ENCODE measurements at places on chromosomes 3 and 15.

DNA sequence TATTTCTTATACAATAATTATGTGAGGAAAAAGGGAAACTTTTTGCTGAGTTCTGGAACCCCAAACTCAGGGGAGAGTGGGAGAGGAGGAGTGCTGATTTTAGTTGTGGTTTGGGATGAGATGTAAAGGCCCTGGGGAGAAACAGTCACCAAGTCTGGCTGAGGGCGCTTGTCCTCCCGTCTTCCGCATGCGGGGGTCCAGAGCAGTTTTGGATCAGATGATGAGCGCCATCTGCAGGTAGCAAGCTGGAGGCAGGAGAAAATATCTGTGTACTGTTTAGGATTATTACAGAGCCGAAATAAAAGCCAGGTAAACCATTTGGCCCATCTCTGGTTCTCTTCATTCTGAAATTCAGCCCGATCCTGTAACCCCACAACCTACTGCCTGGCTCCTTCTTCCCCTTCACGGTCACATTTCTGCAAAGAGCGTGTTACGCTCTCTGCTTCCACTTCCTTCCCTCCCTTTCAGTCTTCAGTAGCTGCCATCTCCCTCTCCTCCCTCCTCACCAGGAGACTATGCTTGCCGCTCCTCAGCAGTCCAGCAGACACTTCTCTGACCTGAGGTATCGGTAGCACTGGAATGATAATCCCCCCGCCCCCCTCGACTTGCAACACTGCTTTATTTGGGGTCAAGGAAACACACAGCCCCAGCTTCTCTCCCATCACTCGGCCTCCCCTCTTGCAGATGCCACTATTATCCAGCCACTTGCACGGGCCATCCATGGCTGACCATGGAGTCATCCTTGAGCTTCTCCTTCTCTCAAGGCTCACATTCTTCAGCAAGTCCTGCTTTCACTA lies 1.4 kb upstream of the PARP14 start:
- DNase-seq, result peak; percentile 86

DNA sequence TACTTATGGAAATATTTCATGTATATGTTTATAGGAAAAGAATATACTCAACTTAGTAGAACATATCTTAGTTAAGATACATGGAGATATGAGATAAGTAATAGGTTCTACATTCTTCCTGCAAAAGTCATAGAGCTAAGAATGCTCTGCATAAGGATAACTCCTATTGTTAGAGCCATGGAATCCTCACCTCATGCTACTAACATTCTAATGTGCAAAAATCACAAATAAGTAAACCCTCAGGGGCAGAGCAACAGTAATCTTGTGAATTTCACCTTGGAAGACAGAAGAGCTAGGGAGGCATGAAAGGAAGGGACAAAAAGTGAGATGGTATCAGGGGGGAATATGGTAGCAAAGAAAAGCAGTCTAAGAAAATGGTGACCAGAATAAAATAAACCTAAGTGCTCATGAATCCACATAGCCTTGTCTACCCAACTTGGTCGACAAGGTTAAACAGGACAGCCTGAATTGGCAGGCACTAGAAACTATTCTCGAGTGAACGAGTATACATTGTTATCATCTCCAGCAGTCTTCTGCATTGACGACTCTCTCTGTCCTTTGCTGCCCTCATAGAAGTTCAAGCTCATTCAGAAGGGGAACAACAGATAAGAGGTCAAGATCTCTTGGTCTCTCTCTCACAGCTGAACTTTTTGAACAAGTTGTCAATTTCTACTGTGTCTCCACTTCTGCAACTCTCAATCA lies 52.8 kb downstream of the XRN1 start:
- DNase-seq, result no peak

DNA sequence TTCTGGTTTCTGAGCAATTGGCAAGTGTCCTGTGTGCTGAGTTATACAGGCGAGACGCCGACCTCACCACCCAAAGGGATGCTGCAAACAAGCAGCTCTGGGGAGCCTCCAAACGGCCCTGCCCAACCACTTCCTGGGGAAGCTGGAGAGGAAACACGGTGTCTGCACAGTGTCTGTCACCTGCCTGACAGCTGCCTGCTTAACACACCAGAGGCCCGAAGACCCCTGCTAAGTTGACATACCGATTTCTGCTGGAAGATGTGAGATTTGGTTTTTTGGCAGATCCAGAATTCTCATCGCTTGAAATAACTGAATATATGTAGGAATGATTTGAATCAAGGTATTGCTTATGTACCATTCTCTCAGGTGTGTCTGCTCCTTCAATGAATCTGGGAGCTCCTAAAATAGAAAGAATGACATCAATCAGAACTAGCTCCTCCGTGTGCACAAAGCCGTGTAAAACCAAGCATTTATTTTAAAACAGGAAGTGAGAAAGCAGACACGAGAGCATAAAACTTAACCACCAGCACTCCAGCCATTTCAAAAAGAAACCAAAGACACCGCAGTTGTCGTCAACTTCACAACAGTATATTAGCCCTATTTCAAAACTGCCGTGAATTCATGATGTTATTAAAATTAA lies 27.2 kb downstream of the LRRC2 start:
- peak; percentile 85 for DNase-seq

DNA sequence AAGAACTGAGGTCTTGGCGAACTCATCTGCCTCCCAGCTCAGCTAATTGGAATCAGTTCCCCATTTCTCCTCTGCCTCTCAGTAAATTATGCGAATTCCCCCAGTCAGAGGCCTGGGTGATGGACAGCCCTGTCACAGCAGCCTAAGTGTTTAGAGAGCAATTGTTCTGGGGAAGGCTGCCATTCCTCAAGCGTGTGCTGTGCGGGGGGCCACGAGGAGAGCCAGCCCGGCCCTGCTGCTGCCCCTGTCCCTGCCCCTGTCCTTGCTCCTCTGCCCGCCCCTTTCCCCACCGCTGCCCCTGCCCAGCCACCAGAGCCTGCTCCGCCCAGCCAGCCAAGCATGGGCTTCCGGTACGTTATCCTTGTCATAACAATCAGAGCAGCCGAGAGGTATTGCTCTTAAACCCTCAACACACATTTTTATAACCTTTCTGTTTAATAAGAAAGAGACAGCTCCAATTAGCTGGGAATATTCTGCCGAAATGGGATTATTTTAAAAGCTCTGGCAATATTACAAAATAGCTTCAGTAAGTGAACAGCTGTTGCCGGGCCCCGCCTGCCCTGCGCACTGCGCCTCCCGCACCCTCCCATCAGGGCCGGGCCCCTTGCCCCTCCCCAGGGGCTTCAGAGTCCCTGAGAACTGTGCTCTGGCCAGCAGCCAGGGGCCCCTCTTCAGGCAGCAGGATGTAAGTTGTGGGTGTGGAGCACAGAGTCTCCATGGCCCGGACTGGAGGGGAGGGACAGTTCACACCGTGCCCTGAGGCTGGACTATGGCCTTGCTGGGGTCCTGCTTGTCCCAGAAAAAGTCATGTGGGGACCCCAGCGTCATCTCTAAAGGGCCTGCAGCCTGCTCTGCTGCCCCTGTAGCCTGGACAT lies 12.4 kb upstream of the CACNA2D2 start:
- no peak for DNase-seq

- DNase-seq, result peak; percentile 30
These were observed 20.3 kb upstream of the CSPG4 start for GRCh38 chr15:75732809-75733451.

- DNase-seq, result peak; percentile 71
These were observed 51.1 kb upstream of the CHD2 start for GRCh38 chr15:92848852-92849598.

DNA sequence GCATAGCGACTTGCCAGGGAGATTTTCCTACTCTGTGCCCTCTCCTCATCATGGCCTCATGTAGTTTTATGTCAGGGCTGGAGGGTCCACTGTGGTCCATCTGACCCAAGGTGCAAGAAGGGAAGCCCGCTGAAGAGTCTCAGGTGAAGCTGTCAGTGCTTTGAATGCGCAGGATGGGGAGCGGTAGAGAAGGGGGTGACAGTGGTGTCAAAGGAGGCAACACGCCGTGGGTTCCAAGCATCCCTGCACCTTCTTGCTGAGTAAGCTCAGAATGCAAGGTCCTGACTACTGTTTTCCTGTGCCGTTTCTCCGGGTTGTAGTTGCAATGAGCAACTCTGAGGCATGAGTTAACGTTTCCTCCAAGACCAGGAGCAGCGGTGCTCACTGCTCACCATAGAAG lies 44.9 kb upstream of the RAB6B start:
- no peak for DNase-seq

DNA sequence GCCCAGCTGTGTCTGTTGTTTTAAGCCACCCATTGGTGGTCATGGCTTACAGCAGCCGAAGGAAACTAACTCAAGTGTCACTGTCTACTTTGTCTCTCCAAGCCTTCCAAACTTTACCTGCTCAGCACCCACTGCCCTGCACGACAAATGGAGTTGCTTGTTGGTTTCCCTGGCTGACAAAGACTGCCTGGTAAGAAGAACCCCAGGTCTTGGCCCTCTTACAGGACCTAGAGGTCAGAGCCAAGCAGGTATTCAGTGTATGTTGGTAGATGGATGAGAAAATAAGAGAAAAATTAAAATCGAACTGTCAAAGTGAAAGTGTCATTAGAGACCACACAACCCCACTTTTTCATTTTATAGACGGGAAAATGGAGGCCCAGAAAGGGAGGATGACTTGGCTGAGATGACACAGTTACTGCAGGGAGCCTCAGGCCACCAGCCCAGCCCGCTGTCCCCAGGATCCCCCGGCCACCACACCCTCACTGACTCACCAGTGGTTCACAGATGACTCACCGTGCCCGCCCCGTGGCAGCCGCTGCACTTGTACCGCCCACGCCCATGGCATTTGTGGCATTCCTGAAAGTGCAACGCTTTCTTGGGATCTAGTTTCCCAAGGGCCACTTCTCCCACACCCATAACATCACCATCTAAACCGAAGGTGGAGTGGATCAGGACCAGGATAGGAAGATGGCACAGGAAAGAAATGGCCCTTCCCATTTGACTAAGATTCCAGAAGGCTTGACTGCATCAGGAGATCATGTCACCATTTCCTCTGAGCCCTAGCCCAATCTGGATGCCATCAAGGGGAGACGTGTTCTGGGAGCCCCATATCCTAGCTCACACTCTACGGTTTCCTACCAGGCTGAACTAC lies 15.2 kb downstream of the SSUH2 start:
- DNase-seq, result no peak

DNA sequence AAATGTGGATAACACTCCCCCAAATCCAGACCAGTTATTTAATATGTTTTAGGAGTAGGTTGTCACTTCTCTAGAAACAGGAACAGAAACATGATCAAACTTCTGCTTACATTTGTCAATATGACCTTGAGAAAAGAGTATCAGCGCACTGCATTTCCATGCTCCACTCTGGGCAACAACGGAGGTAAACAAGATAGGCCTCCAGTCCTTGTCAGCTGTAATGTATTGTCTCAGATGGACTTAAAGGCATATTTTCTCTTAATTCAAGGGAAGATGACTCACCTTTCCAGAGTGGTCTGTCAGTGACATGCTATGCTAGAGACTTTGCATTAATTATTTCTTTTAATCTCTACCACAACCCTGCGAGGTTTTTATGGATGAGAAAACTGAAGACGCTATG lies 51.6 kb upstream of the TCF12 start:
- no peak for DNase-seq

DNA sequence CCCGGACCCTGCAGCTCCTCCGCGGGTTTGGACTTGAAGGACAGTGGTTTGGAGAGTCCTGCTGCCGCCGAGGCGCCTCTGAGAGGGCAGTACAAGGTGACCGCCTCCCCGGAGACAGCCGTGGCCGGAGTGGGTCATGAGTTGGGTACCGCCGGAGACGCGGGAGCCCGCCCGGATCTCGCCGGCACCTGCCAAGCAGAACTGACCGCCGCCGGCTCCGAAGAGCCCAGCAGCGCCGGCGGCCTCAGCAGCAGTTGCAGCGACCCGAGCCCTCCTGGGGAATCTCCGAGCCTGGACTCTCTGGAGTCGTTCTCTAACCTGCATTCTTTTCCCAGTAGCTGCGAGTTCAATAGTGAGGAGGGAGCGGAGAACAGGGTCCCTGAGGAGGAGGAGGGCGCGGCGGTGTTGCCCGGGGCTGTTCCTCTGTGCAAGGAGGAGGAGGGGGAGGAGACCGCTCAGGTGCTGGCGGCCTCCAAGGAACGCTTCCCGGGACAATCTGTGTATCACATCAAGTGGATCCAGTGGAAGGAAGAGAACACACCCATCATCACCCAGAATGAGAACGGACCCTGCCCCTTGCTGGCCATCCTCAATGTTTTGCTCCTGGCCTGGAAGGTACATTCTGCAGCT lies 634 bp downstream of the MINDY2 start:
- DNase-seq, result no peak

GRCh38 chr3:19596408-19596807 lies 337.6 kb downstream of the EFHB start:
- DNase-seq, result no peak

GRCh38 chr3:182651461-182651860 lies 141.8 kb upstream of the ATP11B start:
- no peak for DNase-seq

GRCh38 chr15:68330901-68331300 lies 53.4 kb downstream of the FEM1B start:
- DNase-seq, result no peak

DNA sequence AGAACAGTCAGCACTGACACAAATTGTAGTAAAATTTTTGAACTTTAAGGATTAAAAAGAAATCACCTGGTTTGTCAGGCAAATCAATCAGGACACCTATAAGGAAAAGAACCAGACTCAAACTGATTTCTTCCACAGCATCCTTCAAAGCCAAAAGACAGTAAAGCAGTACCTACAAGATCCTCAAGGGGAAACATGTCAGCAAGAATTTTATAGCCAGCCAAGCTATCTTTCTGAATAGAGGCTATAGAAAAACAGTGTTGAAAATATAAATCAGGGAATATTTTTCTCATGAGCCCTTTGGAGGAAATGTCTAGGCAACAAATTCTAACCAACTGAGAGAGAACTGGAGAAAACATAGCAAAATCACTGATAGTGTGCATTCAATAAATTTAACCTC lies 301.4 kb upstream of the UBE2E2 start:
- DNase-seq, result no peak

GRCh38 chr3:33437556-33438283 lies 2.5 kb downstream of the UBP1 start:
- DNase-seq, result no peak

GRCh38 chr3:83953417-83954089 lies 1005.2 kb upstream of the CADM2 start:
- no peak for DNase-seq

DNA sequence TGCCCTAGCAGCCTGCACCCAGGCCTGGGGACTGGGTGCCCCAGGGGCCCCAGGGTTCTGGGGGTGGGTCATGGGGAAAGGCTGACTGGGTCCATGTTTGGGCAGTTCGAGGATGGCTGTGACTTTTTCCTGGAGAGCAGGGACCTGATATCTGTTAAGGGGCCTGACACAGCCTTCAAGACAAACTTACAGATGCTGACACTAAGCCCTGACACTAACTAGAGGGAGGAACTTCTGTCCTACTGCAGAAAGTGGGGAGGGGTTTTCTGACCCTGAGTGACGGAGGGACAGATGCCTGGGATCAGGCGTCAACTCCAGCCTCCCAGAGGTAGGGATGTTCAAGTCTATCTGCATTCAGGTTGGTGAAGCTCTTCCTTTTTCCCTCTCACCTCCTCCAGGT lies 45.0 kb upstream of the SLC6A11 start:
- no peak for DNase-seq
